ENCODE measurements at places on chromosomes 16 and 17.
A peak's percentile ranks its signal among the peaks of the same experiment; 100 is the strongest.

DNA sequence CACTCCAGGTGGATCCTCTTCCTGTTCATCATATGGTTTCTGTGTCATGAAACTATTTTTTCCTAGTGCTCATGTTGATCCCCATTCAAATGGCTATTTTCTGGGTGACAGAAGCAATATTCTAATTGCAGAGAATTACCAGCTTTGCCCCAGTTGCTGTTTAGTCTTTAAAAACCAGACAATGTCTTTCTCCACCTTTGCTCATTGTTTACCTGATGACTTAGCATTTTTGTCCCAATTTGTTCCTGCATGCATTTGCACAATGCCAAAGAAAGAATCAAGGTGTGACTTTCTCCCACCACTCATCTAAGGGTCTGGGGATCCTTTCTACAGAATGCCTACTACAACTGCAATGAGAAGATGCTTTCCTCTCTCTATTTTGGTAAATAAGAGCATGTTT, 439.9 kb upstream of the MAF start:
- no peak for DNase-seq

- DNase-seq, result no peak
Measured at GRCh38 chr16:84507011-84507982, 2.8 kb upstream of the MEAK7 start.

DNA sequence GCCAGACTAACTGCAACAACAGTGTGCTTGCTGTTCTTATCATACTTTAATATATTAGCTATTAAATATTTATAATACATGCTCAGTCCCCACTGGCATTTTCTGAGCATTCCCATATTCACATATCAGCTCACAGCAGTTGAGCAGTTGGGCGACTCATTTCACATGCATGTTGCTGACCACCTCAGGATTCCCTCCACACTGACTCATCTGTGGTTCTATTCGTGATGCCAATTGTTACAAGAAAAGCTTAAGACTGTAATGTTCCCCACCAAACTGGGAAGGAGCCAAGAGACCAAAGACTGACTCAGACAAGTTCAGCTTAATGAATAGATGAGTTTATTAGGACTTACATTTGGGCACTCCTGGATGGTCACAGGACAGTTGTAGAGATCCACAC, 100.3 kb upstream of the KIF2B start:
- peak; percentile 96 for DNase-seq

GRCh38 chr17:45132572-45133463, 503 bp upstream of the PLCD3 start:
- no peak for DNase-seq

GRCh38 chr17:12667299-12667958, 1.7 kb downstream of the MYOCD start:
- peak; percentile 45 for DNase-seq

Measured in AG04449 (cell line).